ENCODE measurements at places on chromosomes 6 and 20. TPM values are rescaled to one million over a fixed set of nuclear protein-coding genes. Genes with fewer than 3 reads are reported as not detected.

Gene DEF6
- total RNA-seq: 5.5 TPM

Gene RRAGD
- 31.3 TPM for total RNA-seq

Gene SLCO4A1
- total RNA-seq: 14.7 TPM

Gene TRIM15
- total RNA-seq: not detected

Gene ADTRP
- 1.2 TPM for total RNA-seq

Gene OLIG3
- total RNA-seq: not detected

Gene LY6G5C
- 1.7 TPM for total RNA-seq

Gene MATN4
- 0.56 TPM for total RNA-seq

Gene DHX35
- 13.9 TPM for total RNA-seq

Gene GHRH
- not detected for total RNA-seq

Gene SLC16A10
- total RNA-seq: 5.8 TPM

Gene INSM1
- total RNA-seq: not detected

Gene NOP56
- 78.7 TPM for total RNA-seq

Gene SYNGAP1
- total RNA-seq: 15.4 TPM

- no peak for DNase-seq
These were observed 70.3 kb downstream of the SCML4 start for GRCh38 chr6:107753778-107754177.

GRCh38 chr6:169930799-169931198, 179.4 kb downstream of the ERMARD start:
- no peak for DNase-seq

GRCh38 chr20:3843490-3843889, 3.1 kb upstream of the MAVS start:
- DNase-seq: no peak

- peak; percentile 87 for DNase-seq
These were observed 122.8 kb upstream of the COL21A1 start for GRCh38 chr6:56370127-56370540.

DNA sequence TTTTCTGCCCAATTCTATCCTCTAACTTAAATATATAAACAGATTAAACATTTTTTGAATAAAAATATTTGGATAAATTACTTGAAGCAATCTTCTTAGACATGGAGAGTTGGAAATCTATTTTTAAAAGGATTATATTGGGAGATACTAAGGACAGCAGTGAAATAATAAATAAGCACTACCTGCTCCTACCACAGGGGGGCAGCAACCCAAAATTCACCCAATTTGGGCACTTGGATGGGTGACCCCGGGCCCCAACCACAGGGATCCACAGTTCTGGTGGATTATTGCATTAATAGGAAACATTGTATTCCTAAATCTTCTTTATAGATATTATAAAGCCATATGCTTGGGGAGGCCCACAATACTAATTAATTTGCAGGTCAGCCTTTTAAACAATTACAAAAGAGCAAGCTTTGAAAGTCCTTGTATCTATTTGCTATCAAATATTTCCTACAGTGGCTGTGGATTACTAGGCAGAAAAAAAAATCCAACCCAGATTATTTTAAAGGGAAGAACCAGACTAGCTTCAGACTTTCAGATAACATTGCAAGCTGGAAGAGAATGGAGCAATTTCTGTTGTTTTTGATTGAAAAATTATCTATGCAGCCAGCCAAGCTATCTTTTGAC, 66.4 kb upstream of the PDE10A start:
- no peak for DNase-seq

DNA sequence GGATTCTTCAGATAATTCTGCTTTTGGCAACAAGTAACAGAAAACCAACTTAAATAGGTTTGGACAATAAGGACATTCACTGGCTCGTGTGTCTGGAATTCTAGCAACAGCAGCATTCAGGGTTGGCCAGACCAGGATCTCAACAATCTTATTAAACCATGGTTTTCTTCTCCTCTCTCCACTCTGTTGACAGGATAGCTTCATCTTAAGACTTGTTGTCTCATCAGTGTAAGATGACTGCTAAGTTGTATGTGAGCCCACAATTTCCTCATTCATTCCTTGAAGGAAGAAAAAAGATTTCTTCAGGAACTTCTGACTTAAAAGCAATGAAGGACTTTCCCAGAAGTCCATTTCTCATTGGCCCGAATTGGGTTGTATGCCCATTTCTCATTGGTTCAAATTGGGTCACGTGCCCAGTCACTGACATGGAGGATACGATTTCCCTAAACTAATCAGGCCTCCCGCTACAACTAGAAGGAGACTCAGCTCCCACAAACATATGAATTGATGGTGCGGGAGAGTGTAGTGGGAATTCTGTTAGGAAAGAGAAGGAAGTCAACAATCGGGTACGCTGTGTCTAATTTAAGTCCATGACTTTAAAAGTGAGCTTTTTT, 83.7 kb downstream of the SLC22A3 start:
- no peak for DNase-seq

GRCh38 chr6:71190809-71191208, 97.8 kb upstream of the OGFRL1 start:
- DNase-seq: no peak

- DNase-seq: no peak
These were observed 51.1 kb downstream of the NFATC2 start for GRCh38 chr20:51491393-51491792.

GRCh38 chr6:30481211-30481964, 7.9 kb upstream of the HLA-E start:
- DNase-seq: no peak

- DNase-seq: no peak
These were observed 104.7 kb upstream of the TMEM170B start for GRCh38 chr6:11432713-11433450.

DNA sequence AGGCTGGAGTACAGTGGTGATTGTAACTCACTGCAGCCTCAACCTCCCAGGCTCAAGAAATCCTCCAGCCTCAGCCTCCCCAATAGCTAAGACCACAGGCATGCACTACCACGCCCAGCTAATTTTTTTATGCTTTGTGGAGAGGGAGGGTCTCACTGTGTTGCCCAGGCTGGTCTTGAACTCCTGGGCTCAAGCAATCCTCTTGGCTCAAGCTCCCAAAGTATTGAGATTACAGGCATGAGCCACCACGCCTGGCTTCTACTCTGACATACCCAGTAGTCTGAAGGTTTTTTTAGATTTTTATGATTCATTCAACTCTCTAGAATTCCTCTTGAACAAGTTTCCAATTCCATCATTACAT, 1.3 kb upstream of the ARHGAP18 start:
- no peak for DNase-seq

- no peak for DNase-seq
These were observed 7.9 kb downstream of the PTK6 start for GRCh38 chr20:63529180-63529860.

- DNase-seq: peak; percentile 53
These were observed 44.0 kb downstream of the SPDEF start for GRCh38 chr6:34511915-34512737.

DNA sequence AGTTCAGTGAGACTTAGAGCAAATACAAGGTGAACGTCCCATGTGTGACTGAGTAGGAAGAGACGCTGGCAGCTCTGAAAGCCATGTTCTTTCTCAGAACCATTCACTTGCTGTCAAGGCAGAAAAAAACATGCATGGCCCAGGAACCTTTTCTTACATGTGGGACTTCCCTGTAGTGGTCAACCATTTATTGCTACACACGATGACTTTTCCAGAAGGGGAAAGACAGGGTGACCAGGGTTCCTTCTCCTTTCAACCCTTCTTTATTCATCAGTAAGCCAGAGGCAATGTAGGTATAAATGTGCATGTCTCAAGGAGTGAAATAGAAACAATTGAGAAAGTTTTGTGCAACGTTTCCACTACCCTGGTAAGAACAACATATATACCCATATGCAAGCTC, 189.0 kb downstream of the NFATC2 start:
- peak; percentile 18 for DNase-seq

DNA sequence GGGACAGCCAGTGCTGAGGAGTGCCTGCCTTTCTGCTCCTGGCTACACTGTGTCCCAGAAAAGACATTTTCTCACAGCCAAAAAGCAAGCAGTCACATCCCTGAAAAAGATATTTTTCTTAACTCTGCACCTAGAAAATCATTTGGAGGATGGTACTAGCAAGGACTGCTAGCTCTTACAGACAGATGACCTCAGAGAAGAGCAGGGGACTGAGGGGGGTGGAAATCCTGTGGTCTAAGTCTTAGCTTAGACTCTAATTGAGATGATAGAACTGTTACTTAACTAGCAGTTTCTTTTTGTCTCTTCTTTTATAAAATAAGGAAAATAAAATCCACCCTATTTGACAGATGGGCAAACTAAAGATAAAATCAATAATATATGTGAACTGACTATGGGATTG, 152.8 kb downstream of the TMEM200A start:
- DNase-seq: no peak

DNA sequence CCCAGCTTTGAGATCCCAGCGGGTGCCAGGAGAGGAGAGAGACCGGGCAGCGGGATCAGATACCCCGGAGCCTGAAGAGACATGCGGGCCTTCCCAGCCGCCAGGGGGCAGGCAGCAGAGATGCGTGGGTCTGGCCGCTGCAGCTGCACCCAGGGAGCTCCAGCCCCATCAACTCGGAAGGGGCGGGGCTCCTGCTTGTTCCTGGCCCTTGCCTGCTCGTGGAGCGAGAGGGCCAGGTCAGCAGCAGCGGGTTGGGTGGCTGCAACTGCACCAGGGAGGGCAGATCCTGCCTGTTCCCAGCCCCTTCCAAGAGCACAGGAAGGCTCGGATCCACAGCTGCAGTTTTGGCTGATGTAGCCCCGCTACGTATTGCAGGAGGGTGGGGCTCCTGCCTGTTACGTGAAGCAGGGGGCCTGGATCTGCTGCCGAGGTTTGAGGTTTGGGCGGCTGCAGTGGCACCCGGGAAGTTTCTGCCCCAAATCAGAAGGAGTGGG, 532.8 kb downstream of the RFPL4B start:
- DNase-seq: peak; percentile 82

DNA sequence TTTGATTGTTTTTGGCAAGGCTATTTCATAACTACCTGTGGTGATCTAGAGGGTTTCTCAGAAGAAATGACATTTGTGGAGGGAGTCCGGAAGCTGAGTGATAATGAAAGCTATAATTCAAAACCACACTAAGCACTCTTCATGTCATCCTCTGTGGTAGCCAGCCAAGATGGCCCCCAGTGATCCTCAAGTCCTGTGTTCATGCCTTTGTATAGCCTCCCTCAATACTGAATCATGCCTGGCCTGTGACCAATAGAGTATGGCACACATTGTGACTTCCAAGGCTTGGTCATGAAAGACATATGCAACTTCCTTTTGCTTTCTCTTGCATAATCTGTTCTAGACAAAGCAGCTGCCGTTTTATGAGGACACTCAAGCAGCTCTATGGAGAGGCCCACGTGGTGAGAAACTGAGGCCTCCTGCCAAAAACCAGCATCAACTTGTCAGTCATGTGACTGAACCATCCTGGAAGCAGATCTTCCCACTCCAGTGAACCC, 12.8 kb upstream of the DNAAF9 start:
- DNase-seq: no peak

DNA sequence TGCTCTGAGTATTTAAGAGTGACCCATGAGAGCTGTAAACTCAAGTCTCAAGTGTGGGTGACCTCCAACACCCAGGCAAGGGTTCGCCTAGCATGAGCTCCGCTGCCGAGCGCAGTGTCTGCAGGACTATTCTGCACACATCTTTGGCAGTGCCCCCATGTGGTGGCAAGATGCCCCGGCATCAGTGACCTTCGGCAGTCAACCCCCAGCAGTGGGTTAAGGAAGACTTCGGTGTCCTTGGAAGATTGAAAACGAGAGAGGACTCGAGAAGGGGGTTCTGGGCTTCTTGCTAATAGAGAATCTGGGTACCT, 43.1 kb downstream of the RBM38 start:
- no peak for DNase-seq

DNA sequence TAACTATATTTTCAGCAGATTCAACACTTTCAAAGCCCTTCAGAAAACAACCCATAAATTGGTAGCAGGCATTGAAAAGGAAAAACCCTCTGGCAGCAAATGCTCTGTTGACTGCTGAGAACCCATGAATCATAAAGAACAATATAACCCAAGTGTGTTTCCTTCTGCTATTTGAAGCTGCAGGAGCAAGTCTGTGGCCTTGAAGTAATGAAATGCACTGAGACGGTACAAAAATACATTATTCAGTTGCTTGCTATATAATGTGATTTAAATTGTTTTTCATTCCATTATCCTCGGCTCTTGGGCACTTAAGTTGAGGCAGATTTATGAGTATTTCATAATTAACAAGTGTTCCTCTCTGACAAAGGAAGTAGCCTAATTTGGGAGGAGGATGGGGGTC, 40.6 kb upstream of the SAMD5 start:
- DNase-seq: no peak

- DNase-seq: peak; percentile 74
These were observed 41.3 kb downstream of the SPDEF start for GRCh38 chr6:34514593-34515472.

GRCh38 chr20:44478206-44478605, 2.5 kb downstream of the TTPAL start:
- no peak for DNase-seq

DNA sequence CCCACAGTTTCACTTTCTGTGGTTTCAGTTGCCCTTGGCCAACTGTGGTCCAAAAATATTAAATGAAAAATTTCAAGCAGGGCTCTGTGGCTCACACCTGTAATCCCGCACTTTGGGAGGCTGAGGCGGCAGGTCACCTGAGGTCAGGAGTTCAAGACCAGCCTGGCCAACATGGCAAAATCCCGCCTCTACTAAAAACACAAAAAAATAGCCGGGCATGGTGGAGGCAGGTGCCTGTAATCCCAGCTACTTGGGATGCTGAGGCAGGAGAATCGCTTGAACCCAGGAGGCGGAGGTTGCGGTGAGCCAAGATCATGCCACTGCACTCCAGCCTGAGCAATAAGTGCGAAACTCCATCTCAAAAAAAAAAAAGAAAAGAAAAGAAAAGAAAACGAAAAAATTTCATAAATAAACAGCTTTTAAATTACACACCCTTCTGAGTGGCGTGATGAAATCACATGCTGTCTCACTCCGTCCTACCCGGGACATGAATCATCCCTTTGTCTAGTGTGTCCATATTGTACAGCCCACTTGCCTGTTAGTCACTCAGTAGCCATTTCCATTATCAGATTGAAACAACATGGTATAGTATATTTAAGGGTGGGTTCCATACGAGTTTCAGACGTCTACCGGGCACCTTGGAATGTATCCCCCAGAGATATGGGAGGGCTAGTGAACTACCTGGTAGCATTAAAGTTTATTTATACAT, 11.7 kb downstream of the PTPRK start:
- DNase-seq: no peak

GRCh38 chr6:163438298-163438939, 23.9 kb downstream of the QKI start:
- no peak for DNase-seq

DNA sequence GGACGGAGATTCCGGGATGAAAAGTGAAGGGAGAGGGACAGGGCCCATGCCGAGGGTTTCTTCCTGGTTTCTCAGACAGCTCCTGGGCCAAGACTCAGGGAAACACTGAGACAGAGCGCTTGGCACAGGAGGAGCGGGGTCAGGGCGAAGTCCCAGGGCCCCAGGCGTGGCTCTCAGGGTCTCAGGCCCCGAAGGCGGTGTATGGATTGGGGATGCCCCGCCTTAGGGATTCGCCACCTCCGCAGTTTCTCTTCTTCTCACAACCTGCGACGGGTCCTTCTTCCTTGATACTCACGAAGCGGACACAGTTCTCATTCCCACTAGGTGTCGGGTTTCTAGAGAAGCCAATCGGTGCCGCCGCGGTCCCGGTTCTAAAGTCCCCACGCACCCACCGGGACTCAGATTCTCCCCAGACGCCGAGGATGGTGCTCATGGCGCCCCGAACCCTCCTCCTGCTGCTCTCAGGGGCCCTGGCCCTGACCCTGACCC, 55.0 kb upstream of the HLA-A start:
- peak; percentile 86 for DNase-seq

- no peak for DNase-seq
These were observed 933 bp downstream of the SSR1 start for GRCh38 chr6:7311917-7312615.

- DNase-seq: no peak
These were observed 222.9 kb upstream of the DEFB112 start for GRCh38 chr6:50272611-50273010.

All from posterior vena cava (tissue), 2 donors.